ENCODE measurements at places on chromosomes 3 and 15. TPM values are rescaled to one million over a fixed set of nuclear protein-coding genes. Genes with fewer than 3 reads are reported as not detected.

The IQCH gene
- 0.31 TPM for total RNA-seq

GRCh38 chr15:53978253-53978906 is at the start of gene UNC13C:
UNC13C (plus strand) TSS chr15:53978441; CDS start chr15:54012904, 34,463 bp downstream.
- H3K27ac ChIP-seq, result no peak within 1 kb of the TSS
- no peak for DNase-seq
- no peaks in the 10 kb centered on the region for H3K4me1 ChIP-seq
- H3K36me3 ChIP-seq, result no peaks in the 10 kb centered on the region
- no peak within 1 kb of the TSS for H3K4me3 ChIP-seq
- peaks cover 4% of the 10 kb centered on the region for H3K27me3 ChIP-seq

DNA sequence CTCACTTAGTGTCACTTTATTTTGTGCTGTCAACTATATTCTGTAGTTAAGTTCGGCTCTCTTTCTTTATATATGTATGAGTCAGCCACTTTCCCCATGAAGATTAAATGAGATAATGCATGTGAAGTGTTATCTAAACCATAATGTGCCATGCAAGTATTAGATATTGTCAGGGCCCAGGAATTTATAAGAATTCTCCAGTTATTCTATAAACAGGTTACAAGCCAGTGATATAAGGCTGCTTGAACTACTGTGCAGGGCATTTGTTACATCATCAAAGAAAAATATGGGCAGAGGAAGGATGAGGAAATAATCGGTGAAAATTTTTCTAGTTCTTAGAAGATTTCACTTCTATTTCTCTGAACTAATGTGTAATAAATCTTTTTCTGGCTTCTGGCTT is 1049.0 kb upstream of the NR2F2 start:
- no peaks in the 10 kb centered on the region for H3K27me3 ChIP-seq
- no peak overlapping the region for H3K27ac ChIP-seq

DNA sequence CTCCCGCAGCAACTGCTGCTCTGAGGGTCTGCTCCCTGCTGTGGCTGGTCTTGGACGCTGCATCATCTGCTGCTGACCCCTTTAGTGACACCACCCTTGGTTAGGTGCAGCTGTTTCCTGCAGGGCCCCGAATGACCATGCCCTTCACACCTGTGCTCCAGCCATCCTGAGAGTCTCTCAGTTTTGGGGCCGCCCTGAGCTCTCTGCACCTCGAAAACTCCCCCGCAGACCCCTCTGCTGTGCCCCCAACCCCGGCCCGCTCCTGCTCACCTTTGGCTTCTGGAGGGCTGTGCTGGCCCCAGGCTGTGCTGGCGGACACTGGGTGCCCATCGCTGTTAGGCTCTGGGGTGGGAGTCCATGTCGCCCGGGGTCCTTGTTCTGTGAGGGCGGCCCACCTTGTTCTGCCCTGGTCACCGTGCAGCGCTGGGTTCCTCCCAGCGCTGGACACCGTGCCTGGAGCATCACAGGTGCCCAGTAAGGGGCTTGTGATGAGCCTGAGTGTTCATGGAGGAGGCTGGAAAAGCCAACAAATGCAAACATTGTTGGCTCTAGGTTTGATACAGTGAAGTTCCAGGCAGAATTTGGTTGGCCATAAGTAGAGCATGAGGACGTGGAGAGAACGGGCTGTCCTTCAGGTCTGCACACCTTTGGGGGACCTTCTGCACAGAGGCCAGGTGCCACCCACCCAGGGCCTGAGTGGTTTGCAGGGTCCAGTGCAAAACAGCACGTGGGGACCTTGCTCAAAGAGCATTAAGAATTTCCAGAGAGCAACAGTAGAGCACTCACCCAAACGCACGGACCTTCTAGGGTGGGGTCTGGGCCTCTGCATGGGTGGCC is 12.3 kb downstream of the ABTB1 start:
- H3K36me3 ChIP-seq, result peaks cover 11% of the 10 kb centered on the region
- H3K27ac ChIP-seq, result no peak overlapping the region
- H3K4me1 ChIP-seq, result peaks cover 49% of the 10 kb centered on the region
- no peak overlapping the region for H3K4me3 ChIP-seq
- DNase-seq, result no peak
- no peaks in the 10 kb centered on the region for H3K27me3 ChIP-seq

The C2CD4A gene
- not detected for total RNA-seq

- DNase-seq, result no peak
- no peaks in the 10 kb centered on the region for H3K36me3 ChIP-seq
- H3K27ac ChIP-seq, result no peak overlapping the region
- no peaks in the 10 kb centered on the region for H3K4me1 ChIP-seq
Measured at GRCh38 chr3:101050046-101050445, 56.8 kb upstream of the ABI3BP start.

DNA sequence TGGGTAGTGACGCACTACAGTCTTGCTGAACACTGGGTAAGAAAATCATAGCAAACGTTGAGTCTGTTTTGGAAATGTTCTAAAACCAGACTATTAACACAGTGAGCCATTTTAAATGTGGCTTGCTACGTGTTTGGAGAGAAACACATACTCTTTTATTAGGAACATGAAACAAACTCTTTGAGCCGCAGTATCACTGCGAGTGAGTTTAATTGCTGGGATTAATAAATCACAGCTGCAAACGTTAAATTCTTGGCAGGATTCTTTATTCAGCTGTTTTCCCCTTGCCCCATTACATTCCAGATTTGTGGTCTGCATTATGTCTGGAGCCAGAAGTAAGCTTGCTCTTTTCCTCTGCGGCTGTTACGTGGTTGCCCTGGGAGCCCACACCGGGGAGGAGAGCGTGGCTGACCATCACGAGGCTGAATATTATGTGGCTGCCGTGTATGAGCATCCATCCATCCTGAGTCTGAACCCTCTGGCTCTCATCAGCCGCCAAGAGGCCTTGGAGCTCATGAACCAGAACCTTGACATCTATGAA is 33.6 kb downstream of the BTD start:
- H3K4me1 ChIP-seq, result peaks cover 82% of the 10 kb centered on the region
- H3K36me3 ChIP-seq, result peaks cover 14% of the 10 kb centered on the region
- H3K27ac ChIP-seq, result peak overlapping the region; percentile 98
- DNase-seq, result peak; percentile 51

The CPLX3 gene
- not detected for total RNA-seq

DNA sequence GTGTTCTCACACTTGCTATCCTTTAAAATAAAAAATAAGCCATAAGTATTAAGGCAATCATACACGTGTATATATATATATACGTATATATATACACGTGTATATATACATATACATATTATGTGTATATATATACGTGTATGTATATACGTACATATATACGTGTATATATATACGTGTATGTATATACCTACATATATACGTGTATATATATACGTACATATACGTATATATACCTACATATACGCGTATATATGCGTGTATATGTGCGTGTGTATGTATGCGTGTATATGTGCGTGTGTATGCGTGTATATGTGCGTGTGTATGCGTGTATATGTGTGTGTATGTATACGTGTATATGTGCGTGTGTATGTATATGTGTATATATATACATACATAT is 477.3 kb upstream of the ARRDC4 start:
- H3K27ac ChIP-seq, result no peak overlapping the region
- no peak overlapping the region for H3K4me3 ChIP-seq
- H3K4me1 ChIP-seq, result no peaks in the 10 kb centered on the region
- H3K27me3 ChIP-seq, result no peaks in the 10 kb centered on the region

- H3K36me3 ChIP-seq, result no peaks in the 10 kb centered on the region
- peaks cover 14% of the 10 kb centered on the region for H3K27me3 ChIP-seq
- no peak overlapping the region for H3K27ac ChIP-seq
Measured at GRCh38 chr15:60251300-60252070, 146.3 kb downstream of the ANXA2 start.

- H3K36me3 ChIP-seq, result no peaks in the 10 kb centered on the region
- H3K27me3 ChIP-seq, result no peaks in the 10 kb centered on the region
- H3K4me3 ChIP-seq, result no peak overlapping the region
- peaks cover 10% of the 10 kb centered on the region for H3K4me1 ChIP-seq
- H3K27ac ChIP-seq, result no peak overlapping the region
Measured at GRCh38 chr3:128328546-128329458, 137.9 kb downstream of the DNAJB8 start.

DNA sequence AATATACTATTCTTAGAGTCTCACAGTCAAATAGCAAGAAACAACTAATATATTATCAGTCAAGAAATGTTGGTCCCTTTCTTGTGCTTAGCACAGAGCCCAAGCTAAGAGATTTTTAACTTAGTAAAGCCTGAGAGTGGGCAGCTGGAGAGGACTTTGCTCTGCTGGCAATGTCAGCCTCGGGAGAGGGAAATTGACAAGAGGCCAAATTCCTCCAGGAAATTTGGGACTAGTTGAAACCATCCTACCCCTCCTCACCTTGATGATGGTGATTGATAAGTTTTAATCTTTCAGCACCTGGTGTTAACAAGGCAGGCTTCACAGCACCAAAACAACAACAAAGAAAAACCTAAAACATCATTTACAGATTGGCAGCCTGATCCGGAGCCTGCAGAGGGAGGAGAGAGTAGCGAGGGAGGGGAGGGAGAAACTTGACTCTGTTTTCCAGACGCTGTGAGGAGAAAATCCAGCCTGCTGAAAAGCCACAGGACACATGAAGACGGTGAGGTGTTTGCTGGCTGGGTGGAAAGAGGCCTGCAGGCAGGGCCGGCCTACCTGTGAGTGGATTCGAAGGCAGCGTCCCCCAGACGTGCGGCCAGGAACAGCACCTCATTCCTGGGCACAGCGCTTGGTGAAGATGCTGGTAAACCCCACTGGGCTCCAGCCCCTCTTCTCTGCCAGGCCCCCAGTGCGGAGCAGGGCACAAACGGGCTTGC is 150.9 kb downstream of the LRRC28 start:
- no peak overlapping the region for H3K27ac ChIP-seq
- no peaks in the 10 kb centered on the region for H3K27me3 ChIP-seq
- DNase-seq, result no peak
- no peaks in the 10 kb centered on the region for H3K36me3 ChIP-seq
- H3K4me1 ChIP-seq, result no peaks in the 10 kb centered on the region
- H3K4me3 ChIP-seq, result no peak overlapping the region

The ZPLD1 gene
- total RNA-seq, result not detected

GRCh38 chr15:45666119-45666875 is 31.5 kb downstream of the SQOR start:
- no peak for DNase-seq
- H3K4me3 ChIP-seq, result no peak overlapping the region
- no peaks in the 10 kb centered on the region for H3K36me3 ChIP-seq

DNA sequence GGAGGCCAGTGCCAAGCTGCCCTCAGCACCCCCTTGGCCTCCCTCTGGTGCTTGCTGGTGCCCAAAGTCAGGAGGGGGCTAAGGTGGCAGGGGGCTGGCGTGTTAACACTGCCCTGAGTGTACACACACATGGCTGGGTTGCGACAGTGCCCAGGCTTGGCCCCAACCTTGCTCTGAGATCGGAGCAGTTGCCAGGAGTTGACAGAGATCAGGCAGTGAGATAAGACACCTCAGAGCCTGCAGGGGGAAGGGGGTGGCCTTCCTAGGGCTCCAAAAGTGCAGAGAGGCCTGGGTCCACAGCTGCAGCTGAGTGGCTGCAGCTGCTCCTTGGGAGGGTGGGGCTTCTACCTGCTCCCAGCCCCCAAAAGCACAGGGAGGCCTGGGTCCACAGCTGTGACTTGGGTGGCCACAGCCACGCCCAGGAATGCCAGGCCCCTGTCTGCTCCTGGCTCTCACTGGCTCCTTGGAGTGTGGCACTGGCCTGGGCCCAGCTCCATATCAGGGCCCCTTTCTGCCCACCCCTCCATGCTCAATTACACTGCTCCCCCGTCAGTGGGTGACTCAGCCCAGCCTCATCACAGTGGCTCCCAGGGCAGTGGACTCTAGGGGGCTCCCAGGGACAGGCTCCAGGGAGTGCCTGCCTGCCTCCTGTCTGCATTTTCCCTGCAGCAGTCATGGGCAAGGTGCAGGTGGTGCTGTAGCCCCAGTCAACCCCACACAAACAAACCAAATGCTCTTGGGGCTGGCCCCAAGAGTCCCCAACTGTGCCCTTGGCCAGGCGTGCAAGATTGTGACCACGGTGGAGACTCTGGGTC is 56.4 kb upstream of the C15orf39 start:
- H3K27me3 ChIP-seq, result no peaks in the 10 kb centered on the region
- peak overlapping the region; percentile 20 for H3K27ac ChIP-seq
- H3K4me3 ChIP-seq, result no peak overlapping the region
- peak; percentile 84 for DNase-seq
- peaks cover 29% of the 10 kb centered on the region for H3K4me1 ChIP-seq
- no peaks in the 10 kb centered on the region for H3K36me3 ChIP-seq

- H3K4me3 ChIP-seq, result no peak overlapping the region
- DNase-seq, result no peak
Measured at GRCh38 chr15:97023488-97023844, 693.0 kb downstream of the NR2F2 start.

DNA sequence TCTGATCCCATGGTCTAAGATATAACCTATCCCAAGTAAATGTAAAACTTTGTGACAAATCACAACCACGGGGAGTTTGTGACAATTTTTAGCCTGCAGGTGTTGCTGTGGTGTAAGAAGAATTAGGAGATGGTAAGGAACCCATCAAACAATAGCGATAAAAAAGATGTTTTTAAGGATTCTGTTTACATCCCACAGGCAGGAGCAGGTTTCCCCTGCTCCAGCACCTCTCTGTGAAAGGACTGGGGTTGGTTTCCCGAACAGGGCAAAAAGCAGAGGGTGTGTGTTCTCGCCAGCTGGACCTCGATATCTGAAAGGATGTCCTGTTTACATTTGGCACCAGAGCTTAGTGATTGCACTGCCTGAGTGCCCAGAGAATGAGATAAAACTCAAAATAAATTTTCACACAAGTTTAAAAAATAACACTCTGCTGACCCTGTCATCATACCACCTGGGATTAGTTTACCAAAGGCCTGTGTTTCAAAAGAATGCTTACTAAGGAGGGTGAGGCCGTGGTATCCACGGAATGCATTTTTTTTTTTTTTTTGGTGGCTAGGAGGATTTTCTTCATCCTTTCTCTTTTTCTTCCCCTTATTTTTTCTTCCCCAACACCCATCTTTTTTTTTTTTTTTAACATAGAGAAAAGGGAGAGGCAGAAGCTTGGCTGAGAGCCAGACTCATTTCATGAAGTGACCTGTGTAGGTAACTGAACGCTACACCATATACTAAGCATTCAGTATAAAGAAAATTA is 151.8 kb upstream of the DPH6 start:
- no peaks in the 10 kb centered on the region for H3K27me3 ChIP-seq
- no peaks in the 10 kb centered on the region for H3K36me3 ChIP-seq
- H3K27ac ChIP-seq, result peak overlapping the region; percentile 67

The ABHD14A gene
- total RNA-seq, result 2.3 TPM

The MST1 gene
- 1.2 TPM for total RNA-seq

The ITIH1 gene
- not detected for total RNA-seq

- peaks cover 67% of the 10 kb centered on the region for H3K36me3 ChIP-seq
- peaks cover 10% of the 10 kb centered on the region for H3K4me1 ChIP-seq
- no peak overlapping the region for H3K27ac ChIP-seq
- H3K4me3 ChIP-seq, result no peak overlapping the region
Measured at GRCh38 chr3:46926039-46926438, 48.5 kb downstream of the PTH1R start.

- H3K36me3 ChIP-seq, result no peaks in the 10 kb centered on the region
- no peak overlapping the region for H3K4me3 ChIP-seq
- H3K27ac ChIP-seq, result no peak overlapping the region
- DNase-seq, result no peak
Measured at GRCh38 chr3:901953-902778, 190.7 kb upstream of the CNTN6 start.

DNA sequence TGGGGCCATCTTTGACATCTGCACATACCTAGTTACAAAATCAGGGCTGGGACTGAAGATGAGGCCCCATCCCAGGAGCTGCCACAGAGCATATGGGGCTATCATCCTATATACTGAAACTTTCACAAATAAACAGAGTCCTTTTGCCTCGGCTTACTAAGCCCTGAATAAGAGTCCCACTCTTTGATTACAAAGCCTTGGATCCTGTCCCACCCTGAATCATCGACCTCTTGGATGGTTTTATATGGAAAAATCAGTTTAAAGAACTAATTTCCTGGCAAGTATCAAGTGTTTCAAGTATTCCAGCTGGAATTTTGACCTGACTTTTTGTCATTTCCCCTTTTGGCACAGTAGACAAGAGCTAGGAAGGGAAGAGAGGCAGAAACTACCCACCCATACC is 331.3 kb upstream of the FRG2C start:
- no peak for DNase-seq
- no peaks in the 10 kb centered on the region for H3K4me1 ChIP-seq
- no peak overlapping the region for H3K27ac ChIP-seq
- no peaks in the 10 kb centered on the region for H3K27me3 ChIP-seq
